ENCODE measurements at places on chromosomes 4 and X.

DNA sequence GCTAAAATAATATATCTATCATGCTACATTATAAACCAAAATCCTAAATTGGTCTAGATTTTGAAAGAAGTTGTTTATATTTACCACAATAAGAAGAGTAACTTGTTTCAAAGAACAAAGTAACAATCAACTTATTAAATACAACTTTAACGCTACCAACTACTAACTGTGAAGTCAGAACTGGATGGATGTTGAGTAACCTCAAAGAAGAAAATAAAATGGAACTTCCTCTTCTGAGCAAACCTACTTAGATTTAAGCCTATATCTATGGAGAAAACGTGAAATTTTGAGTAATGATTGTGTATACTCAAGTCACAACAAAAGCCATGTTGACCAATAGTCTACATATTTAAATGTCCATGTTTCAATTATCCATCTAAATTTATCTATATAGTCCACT lies 25.7 kb downstream of the SH3RF1 start:
- DNase-seq, result no peak

DNA sequence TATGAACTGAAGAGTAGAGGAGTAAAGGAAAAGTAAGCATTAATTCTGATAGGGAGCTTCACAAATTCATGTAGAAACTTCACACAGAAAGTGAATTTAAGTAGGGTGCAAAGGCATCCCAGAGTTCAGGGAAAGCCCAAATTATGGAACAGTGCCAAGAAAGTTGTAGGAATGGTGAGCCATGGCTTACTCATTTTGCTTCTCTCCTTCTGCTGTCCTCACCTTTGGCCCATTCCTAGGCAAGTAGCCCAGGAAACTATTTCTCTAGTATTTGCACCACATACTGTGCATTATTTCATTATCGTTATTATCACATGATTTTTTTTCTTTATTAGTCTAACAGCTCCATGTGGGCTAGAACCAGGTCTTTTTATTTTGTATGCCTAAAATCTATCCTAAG lies 34.9 kb upstream of the IL1RAPL1 start:
- no peak for DNase-seq

DNA sequence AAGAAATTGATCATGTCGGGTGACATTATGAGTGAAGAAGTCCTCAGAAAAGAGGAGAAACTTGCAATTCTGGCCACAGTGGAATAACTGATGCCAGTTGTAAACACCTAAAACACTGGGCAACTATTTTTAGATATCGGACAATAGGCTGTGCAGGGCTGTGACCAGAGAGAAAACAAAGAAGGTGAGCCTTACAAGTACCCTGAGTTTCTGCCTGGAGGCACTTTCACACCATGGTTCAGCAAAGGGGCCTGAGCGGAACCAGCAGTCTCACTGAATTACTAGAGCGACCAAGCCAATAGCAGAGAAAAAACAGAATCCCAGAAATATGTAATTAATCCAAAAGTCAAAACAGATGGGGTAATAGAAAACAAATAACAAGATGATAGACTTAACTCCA lies 11.2 kb downstream of the IRAK1 start:
- no peak for DNase-seq

DNA sequence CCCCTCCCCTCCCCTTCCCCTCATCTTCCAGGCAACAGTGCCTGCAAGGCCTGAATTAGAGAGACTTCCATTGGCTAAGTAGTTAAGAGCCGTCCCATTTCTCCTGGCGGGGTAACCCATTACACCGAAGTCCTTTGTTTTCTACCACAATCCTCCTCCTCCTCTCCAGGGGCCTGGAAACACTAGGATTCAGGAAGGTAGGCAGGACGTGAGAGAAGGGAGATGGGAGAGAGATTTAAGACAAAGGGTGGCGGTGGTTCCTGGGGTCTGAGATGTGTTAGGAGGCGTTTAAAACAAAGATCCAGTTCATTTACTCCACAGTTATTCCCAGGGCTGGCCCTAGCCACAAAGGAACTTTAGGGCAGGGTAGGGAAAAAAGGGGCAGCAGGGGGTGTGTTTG lies 28.0 kb downstream of the NYX start:
- DNase-seq, result no peak

DNA sequence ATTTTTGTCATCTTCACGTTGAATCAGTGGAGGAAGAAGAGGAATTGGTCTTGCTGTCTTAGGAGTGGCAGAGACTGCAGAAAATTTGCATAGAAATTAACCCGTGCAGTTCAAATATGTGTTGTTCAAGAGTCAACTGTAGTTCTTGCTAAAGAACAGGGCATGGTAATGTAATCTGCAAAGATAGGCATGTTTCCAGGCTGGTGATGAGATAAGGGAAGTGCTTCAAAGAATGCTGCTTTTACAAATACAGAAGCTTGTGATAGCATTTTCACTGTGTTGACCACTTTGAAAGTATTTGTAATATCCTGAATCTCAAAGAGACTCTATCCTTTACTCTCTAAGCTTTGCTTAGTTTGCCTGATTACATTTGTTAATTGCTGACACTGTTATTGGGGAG lies 60.1 kb downstream of the PRRG1 start:
- no peak for DNase-seq

DNA sequence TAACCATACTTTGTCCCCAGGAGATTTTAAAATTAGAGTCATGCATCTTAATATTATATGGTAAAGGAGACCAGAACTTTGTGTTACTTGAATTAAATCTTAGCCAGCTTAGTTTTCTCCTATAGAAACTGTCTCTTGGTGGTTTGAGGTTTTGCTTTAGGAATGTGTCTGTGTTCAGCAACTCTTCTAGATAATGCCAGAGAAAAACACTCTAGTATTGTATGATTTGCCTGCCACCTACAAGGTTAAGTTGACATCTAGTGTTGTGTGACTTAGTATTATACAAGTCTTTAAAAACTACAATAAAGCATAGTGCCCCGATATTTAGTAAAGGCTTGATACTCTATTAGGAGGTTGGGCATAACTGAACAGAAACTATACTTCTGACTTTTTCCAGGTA lies 2.1 kb downstream of the UGT8 start:
- DNase-seq, result no peak

- DNase-seq, result no peak
These were observed 4.6 kb downstream of the RASSF6 start for GRCh38 chr4:73615613-73616012.

DNA sequence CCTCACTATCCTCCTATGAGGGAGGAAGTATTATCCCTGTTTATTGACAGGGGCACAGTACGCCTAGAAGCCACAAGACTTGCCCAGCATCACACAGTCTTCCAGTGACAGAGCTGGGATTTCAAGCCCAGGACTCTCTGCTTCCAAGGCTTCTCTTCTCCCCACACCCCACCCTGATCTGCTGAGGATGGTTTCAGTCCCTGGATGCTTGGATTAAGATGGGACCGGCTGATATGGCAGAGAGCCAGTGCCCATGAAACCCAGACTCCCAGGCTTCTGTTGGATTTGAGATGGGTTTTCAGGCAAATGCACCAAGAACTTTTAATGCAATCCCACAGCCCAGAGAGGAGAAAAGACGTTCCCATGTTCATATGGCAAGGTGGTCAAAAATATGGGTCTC lies 23.2 kb downstream of the EFNB1 start:
- no peak for DNase-seq

DNA sequence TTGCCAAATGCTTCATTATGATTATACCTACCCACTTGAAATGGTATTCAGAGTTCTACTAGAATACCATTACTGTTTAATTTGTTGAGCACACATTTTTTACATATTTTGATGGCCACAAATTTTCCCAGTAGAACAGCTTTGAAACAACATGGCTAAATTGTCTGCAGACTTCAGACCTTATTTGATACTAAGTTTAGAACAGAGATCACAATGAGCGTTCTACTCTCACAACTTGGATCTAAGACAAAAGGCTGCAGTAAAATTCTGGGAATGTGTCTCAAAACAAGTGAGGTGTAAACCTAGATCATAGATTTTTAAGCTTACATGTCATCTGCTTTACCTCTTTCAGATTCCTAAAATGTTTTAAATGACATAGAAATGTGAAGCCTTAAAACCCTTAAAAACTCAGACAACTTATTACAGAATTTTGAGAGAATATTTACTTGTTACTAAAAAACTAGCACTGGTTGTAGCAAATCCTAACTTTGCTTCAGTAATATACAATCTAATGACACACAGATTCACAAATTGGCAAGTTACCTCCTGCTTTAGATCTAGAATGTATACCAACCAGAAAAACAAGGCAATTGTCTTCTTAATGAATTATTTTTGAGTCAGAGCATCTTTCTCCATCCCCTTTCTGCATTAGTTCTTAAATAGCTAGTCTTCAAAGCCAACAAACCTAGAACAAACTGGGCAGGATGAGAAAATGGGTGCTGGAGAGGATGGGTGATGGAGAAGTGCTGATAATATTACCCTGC lies 243.3 kb downstream of the SLC7A11 start:
- DNase-seq, result no peak

DNA sequence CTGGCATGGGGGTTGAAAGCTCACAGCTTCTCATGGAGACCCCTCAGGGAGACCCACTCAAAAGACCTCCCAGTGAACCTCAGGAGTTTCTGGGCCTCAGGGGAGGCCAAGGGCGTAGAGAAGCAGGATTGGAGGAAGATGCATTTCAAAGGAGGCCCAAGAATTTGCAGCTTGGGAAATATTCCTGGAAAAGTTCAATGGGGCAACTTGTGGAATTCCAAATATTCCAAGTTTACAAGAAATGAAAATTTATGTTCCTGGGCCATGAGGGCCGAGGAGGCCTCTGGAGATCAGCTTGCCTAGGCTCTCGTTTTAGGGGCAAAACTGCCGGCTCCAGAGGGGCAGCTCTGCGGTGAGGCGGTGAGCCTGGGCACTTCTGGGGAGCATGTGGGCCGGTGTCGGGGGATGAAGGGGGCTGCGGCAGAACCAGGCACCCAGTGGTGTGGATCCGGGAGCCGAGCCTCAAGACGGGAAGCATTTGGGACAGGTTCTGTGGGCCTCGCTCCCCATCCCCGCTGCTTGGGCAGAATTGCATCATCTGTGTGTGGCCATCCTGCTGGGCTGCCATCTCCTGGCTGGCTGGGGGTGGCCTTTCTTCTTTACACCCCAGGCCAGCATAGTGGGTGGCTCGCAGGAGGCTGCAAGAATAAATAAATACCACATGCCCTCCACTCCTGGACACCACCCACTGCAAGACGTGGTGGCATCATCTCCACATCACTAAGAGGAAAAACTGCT lies 54.6 kb upstream of the GPR78 start:
- no peak for DNase-seq

- peak; percentile 92 for DNase-seq
These were observed 144.4 kb downstream of the GLRA2 start for GRCh38 chrX:14673764-14674163.

- peak; percentile 52 for DNase-seq
These were observed 46.8 kb upstream of the ELF2 start for GRCh38 chr4:139223682-139224317.

DNA sequence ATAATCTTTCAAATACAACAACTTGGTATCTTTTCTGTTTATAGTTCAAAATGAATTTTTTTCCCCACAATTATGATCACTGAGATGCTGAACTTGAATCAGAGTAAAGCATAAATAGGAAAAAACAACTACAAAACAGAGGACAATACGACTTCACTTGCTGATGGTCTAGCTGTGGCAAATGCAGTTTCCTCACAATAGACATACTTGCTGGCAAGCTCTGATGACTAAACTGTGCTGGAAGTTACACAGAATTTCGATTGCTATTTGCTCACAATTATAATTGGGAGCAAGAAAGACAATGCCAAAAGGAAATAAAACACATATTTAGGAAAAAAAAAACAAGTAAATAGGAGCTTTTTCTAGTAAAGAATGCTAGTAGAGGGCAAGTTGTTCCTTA lies 14.7 kb downstream of the VEGFC start:
- DNase-seq, result peak; percentile 79

- no peak for DNase-seq
These were observed 125.4 kb downstream of the AMMECR1 start for GRCh38 chrX:110192516-110192915.

DNA sequence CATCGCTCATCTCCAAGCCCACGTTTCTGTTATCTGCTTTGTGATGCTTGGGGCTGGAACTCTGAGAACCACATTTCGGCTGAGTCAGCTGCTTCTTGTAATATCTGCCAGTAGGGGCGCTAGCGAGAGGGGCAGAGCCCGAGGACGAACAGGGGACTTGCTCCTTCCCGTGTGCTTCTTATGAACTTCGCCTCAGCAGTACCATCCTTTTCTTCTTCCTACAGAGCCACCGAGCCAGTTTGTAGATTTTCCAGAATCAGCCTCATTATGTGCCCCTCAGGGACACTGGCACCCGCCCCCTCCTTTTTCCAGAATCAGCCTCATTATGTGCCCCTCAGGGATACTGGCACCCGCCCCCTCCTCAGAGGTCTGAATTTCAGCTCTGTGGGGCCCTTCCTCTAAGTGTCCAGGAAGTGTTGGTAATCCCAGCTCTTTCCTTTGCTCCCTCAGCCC lies 441.7 kb upstream of the RASGEF1B start:
- peak; percentile 59 for DNase-seq

DNA sequence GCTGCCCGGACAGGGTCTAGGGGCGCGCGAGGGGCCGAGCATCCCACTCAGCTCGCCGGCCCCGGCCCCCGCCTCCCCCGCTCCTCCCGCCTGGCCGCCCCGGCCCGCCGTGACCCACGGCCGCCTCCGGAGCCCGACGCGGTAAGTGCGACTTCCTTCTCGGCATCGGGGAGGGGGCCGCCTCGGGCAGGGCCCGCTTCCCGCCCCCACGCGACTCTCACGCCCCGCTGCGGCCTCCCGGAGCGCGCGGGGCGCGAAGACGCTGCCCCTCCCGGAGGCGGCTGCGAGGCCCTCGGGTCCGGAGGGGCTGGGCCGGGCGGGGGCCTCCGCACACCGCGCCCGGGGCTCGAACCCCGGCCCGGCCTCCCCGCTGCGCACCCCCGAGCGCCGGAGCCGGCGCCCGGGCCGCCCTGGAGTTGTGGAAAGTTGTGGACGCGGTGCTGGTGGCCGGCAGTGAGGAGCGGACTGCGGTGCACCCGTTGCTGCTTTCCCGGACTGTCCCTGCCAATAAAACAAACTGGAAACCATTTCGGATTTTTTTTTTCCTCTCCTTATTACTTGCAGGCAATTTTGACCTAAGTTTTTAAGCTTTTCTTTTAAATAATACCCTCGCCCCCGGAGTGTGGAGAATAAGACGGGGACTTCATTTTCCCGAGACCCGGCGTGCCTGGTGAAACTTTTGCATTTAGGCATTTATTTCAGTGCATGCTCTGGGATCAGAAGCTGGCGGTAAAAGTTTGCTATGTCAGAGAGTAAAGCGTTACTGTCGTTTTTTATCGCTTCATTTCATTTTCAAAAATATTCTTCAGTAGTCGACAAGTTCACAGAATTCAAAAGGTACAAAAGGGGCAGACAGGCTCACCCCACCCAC lies 13.0 kb upstream of the TMEM156 start:
- peak; percentile 50 for DNase-seq

DNA sequence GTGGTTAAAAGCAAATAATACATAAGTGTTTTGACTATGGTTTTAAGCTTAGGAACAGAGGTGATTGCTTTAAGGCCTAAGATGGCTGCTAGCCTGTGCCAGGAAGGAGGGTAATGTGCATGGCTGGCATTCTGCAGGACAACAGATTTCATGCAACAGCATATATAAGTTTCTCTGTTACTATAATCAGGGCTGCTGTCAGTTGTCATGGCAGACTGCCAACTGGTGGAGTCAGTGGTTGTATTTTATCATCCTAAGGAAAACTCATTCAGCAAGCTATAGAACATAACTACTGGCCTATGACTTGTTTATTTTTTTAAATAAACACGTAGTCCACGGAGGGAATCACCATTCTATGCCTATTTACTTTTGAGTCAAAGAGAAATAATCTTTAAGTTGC lies 77.7 kb upstream of the DCAF8L1 start:
- no peak for DNase-seq

Measured in ELR (cell line).